ENCODE measurements at places on chromosomes 2 and 18.

DNA sequence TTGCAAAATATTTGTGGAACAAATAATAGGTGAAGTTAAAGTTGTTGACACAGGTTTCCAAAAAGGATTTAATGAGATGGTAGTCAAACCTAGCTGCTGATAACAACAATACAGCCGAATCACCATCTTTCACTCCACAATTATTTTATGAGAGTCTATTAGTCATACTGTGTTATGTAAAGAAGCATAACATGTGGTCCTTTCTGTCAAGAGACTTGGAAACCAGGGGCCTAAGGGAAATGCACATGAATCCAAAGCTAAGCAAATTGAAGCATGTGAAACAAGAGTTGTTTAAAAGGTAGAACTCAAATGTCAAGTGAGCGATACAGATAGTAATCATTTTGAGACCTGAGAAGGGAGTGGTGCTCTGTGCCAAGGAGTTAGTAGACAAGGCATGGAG lies 16.0 kb downstream of the CD28 start:
- no peak for DNase-seq

GRCh38 chr2:47945046-47945781 lies 38.9 kb upstream of the FBXO11 start:
- DNase-seq, result no peak

- no peak for DNase-seq
Measured at GRCh38 chr18:52286675-52287074, 53.3 kb upstream of the DCC start.

- no peak for DNase-seq
Measured at GRCh38 chr2:26399771-26400376, 1.8 kb upstream of the DRC1 start.

DNA sequence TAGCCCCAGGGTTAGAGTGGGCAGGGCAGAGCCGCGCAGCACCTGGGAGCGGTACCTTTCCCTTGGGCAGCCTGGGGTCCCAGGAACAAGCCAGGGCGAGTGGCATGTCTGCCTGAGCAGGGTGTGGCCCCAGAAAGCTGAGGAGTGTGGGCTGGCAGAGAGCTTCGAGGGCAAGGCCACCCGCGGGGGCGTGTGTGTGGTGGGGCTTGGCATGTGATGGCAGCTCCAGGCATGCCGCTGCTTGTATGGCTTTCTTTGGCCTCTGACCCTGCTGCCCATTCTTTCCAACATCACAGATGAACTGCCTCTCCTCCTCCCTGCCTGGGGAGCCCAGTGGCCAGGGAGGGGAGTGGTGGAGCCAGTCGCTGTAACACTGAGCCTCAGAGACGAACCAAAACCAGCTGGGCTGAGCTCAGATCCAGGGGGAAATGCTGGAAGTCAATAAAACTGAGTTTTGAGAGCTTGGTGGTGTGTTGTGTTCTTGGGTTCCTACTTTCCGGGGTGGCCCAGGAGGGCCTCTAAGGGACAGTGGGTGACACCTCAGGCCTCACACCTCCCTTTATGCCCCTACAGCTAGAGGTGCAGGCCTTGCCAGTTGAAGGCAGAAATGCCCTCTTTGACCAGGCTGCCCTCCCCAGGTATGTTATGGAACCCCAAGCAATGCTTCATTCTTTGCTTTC lies 7.4 kb downstream of the DNAJB2 start:
- peak; percentile 70 for DNase-seq

DNA sequence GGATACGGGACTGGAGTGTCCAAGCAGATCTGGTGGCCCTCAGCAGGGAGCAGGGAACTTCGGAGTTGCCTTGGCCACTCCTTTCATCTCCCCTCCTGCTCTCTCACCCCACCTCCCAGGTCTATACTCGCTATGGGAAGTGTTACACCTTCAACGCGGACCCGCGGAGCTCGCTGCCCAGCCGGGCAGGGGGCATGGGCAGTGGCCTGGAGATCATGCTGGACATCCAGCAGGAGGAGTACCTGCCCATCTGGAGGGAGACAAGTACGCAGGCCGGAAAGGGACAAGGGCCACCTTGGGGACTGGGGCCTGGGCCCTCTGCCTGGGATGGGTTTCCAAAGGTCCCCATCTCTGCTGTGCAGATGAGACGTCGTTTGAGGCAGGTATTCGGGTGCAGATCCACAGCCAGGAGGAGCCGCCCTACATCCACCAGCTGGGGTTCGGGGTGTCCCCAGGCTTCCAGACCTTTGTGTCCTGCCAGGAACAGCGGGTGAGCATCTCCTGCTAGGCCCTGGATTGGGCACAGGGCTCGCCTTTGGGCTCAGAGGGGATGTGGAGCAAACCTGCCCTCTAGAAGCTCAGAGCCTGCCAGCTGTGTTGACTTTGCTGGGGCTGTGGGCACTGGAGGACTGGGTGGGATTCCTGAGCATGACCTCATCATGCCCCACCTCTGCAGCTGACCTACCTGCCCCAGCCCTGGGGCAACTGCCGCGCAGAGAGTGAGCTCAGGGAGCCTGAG lies 11.8 kb downstream of the CHPF start:
- no peak for DNase-seq

- DNase-seq, result no peak
Measured at GRCh38 chr2:166926657-166927056, 38.4 kb downstream of the XIRP2 start.

- DNase-seq, result no peak
Measured at GRCh38 chr18:79950515-79951341, 725 bp downstream of the SLC66A2 start.

GRCh38 chr2:9234680-9235146 lies 28.1 kb downstream of the ASAP2 start:
- DNase-seq, result no peak

GRCh38 chr18:57784034-57784800 lies 18.9 kb downstream of the ATP8B1 start:
- DNase-seq, result no peak

DNA sequence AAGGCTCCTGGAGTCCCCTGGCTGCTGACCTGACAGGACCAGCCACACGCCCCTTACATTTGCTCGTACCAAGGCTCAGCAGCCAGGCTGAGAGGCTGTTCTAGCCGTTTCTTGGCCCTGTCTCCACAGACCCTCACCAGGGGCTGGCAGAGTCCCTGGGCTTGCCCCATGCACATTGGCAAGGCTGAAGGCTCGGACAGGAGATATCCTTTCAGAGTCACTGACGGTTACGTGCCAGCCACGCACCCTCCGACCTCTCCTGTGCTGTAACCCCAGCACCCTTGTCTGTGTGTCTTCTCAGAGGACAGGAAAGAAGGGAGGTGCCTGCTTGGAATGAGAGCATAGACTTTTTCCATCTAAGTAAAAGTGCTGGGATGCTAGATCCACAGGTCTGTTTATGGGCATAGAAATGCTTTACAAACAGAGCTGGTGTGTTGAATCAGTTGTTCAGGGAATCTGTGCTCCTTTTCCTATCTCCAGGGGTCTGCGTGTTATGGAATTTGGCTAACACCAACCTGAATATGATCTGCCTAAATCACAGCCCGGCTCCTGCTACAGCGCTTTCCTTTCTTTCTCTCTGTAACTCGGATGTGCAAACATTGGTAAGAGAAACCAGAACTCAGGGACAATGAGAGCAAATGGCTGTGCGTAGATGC lies 41.0 kb downstream of the COPS8 start:
- no peak for DNase-seq

GRCh38 chr2:230895536-230896345 lies 29.3 kb downstream of the GPR55 start:
- no peak for DNase-seq

DNA sequence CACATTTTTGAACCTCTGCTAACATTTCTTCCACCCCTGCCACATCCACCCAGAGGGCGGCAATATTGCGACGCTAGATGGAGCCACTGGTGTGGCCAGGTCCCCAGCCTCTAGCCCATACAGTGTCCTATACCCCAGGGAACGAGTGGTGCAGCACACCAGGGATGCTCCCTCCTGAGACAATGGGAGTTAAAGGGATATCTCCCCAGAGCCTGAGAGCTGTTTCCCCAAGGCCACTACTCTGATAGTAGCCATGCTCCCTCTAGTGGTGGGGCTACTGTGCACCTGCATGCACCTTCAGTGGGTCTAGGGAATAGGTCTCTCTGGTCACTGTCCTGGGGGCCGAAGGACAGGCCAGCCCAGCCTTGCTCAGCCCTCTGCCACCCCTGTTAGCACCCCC lies 336.4 kb upstream of the FSHR start:
- no peak for DNase-seq

DNA sequence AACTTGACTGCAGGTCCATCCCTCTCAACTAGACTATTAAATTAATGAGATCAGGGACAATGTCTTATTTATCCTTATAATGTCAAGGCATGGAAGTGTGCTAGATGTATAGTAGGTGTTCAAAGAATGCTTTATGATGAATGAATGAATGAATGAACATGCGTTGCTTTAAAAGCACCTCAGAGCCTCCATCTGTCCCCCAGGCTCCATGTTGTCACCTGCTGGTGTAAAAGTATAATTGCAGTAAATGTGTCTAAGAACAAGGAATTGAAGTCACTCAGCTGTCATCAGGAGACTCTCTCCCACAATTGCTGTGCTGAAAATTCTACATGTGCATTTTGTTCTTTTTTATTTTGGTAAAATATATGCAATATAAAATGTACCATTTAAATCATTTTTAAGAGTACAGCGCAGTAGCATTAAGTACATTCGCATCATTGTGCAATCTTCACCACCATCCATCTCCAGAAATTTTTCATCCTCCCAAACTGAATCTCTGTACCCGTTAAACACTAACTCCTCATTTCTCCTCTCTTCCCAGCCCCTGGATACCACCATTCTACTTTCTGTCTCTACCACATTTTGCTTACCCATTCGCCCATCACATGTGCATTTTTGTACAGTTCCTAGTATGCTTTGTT lies 52.6 kb downstream of the GNAL start:
- DNase-seq, result no peak

DNA sequence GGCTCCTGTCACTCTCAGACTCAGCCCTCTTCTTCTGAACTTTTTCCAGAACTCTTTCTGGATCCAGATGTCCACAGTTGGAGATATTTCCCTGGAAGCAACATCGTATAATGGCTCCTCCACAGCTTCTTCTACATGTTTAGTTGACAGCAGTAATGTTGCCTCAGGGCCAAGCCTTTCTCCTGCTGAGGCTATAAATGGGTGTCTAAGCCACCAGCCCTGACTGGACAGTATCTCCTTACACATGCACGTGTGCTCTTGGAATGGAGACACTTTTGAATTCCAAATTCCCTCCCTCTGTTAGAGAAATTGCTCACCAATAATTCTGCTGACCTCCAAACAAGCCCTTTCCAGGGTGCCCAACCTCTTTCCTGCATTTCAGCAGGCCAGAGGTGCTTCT lies 156.2 kb upstream of the PIK3C3 start:
- DNase-seq, result no peak

- DNase-seq, result no peak
Measured at GRCh38 chr2:8309131-8309530, 372.7 kb upstream of the ID2 start.

GRCh38 chr2:188983427-188984064 lies 9.4 kb downstream of the COL3A1 start:
- no peak for DNase-seq

DNA sequence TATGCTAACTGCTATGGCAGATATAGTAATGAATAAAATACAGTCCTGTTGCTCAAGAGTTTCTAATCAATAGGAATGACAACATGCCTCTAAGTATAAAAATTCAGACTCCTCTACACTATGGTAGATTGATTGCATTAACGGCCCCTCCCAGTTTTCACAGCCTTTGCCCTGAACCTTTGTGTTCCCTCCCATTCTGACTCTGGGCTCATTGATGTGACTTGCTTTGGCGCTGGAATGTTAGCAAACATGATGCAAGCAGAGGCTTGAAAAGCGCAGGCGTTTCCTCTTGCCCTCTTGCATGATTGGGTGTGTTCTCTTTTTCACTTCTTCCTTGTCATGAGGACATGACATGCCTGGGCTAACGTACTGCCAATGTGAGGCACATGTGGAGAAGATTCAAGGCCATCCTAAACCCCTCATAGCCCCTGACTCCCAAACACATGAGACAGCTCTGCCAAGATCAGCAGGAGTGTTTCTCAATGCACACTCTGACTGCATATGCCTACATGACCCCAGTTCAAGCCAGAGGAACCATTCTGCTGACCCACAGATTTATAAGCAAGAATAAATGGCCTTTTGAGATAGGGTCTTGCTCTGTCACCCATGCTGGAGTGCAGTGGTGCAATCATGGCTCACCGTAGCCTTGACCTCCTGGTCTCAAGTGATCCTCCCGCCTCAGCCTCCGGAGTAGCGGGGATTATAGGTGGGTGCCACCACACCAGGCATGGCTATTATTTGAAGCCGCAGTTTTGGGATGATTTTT lies 49.7 kb upstream of the CD28 start:
- peak; percentile 86 for DNase-seq

DNA sequence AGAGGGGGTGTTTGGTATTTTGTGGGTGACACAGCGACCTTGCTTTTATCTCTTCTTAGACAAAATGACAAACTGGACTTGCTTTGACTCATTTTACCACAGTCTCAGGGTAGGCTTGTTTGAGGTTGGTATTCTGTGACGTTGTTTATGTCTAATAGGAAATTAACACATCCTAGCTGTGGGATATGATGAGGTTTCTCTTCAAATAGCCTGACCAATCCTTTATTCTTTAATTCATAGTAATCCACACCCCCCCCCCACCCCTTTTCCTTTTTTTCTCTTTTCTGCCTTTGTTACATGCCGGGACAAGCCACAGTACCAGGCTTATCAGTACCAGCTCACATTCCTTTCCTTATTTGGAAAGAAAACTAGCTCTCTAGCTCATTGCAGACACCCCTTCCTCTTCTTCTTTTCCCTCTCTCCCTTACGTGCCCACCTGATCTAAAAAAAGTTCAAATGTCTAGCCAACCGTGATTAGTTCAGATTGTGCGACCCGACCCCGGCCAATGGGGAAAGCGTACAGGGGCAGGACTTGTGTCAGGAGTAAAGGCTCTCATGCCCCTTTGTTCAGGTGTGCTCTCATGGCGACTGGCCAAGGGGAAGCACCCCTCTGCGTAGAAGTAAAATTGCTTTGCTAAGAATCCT lies 52.2 kb upstream of the PTPRM start:
- DNase-seq, result no peak

- DNase-seq, result peak; percentile 25
Measured at GRCh38 chr2:118089139-118089800, 999 bp downstream of the INSIG2 start.

- DNase-seq, result no peak
Measured at GRCh38 chr2:12856934-12857601, 140.3 kb downstream of the TRIB2 start.

GRCh38 chr2:45957533-45958227 lies 306.2 kb downstream of the PRKCE start:
- DNase-seq, result no peak

- DNase-seq, result no peak
Measured at GRCh38 chr18:44830581-44830980, 149.9 kb downstream of the SETBP1 start.

DNA sequence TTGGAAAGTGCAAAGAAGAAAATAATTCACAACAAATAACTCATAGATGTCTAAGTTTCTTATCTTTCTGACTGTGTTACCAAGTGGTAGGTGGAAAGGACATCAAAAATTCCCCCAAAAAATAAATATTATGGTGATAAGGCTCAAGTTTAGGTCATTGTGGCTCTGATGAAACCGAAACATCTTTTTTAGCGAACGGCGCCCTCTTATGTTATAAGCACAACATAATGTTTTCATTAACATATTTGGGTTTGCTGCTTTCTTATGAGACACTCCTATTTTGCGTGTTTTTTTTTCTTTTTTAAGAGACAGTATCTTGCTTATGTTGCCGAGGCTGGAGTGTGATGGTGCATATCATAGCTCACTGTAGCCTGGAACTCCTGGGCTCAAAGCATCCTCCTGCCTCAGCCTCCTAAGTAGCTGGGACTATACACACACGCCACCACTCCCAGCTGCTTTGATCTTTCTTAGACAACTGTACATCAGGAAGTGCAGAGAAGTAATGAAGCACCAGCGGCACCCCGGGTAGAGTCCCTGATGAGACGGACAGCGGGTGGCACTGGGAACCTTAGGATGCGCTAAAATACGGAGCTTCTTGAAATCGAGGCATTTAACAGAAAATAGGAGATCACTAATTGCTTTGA lies 38.5 kb upstream of the SLC35G4 start:
- no peak for DNase-seq

Data from pons (tissue), 1 donor.